ENCODE measurements at places on chromosomes 5 and 9.

DNA sequence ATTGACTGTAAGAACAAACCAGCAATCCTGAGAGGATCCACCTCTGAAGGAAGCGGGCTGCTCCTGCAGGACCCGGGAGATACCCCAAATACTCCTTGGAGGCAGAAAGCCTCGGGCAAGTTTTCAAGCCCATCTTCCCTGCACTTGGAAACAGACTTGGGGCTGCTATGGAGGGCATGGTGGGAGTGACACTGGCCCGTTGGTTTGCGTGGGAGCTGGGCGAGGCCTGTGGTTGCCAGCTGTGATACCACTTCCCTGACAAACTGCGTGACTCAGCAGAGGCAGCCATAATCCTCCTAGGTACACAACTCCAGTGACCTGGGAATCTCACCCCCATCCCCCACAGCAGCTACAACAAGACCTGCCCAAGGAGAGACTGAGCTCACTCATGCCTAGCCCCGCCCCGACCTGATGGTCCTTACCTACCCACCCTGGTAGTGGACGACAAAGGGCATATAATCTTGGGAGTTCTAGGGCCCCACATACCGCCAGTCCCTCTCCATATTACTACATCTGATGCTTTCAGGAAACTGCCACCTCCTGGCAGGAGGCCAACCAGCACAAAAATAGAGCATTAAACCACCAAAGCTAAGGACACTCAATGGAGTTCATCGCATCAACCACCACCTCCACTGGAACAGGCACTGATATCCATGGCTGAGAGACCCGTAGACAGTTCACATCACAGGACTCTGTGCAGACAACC lies 38.1 kb upstream of the VLDLR start:
- DNase-seq = no peak

- no peak for DNase-seq
Measured at GRCh38 chr9:87107072-87107471, 159.8 kb upstream of the GAS1 start.

GRCh38 chr5:115461506-115462290 lies 82.9 kb downstream of the FEM1C start:
- no peak for DNase-seq

DNA sequence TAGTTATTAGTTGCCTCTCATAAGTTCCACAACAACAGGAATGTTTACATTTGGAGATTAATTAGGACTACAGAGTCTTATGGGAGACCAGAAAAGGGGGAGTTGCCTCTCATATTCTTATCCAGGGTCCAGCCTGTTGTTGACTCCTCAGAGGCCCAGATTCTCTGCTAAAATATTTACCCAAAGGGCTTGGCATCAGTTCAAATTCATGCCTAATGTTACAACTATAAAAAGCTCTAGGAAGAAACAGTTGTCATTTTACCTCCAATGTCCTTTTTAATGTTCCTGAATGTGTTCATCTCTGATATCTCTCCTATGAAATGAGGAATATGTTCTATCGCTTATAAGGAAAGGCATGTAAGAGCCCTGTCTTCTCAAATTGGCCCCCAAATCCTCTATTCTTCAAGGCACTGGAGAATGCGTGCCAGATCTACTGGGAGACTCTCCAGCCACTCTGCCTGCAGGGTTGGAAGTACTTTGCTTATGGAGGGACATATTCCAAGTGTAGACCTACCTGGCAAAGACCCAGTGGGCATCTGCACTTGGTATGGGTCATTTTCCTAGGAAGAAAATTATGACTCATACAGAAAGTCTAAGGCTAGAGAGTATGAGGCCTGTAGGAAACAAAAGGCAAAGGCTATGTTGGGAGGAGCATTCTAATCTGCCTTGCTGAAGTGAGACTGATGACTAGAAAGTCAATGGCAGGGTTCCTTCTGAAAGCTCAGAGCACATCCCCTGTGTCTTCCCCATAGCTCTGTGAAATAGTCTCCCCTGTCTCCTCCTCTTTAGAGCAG lies 192.6 kb downstream of the ESM1 start:
- DNase-seq = peak; percentile 88

DNA sequence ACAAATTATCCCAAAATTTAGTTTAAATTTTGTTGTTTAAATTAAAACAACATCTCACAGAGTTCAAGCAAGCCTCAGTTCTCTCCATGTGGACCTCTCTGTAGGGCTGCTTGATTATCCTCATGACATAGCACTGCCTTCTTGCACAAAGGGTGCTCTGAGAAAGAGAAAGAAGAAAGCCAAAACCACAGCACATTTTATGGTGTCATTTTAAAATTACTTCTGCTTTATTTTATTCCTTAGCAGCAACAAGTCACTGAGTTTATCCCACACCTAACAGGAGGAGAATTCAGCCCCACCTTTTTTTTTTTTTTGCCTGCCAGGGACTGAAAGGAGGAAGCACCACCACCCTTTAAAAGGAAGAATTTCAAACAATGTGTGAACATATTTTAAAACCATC lies 12.8 kb upstream of the KCNV2 start:
- DNase-seq = no peak

- no peak for DNase-seq
Measured at GRCh38 chr5:72940082-72940481, 15.8 kb upstream of the FCHO2 start.

DNA sequence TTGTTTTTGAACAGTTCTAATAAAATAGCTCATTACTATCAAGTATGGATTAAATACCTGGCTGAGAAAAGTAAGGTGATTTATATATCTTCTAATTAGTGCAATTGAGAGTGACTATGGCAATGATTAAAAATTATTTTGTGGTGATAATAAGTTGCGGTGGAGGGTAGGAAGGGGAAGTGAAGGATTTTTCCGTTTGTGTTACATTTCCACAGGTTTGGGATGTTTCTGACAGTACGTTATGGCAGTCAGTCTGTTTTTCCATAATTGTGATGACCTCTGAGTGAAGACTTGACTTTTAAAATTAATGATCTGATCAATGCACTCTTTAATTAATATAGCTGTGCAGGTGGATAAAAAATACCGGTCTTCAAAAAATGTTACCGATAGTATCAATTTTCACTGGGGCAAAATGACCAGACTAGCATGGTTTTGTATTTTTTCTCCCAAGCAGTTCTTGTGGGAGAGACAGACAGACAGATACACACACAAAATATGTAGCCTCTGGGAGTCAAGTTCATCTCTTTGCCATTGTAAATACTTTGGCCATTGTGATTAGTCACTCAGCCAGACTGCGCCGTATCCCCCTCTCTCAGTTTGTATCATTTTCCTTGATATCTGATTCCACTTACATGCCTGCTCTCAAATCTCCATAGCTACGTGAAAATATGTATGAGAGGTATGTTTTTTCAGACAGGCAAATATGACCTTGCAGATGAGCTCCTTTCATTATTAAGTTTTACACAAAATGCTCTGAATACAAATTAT lies 60.2 kb downstream of the ARHGAP26 start:
- no peak for DNase-seq

- no peak for DNase-seq
Measured at GRCh38 chr9:130633336-130634190, 30.8 kb upstream of the PRDM12 start.

DNA sequence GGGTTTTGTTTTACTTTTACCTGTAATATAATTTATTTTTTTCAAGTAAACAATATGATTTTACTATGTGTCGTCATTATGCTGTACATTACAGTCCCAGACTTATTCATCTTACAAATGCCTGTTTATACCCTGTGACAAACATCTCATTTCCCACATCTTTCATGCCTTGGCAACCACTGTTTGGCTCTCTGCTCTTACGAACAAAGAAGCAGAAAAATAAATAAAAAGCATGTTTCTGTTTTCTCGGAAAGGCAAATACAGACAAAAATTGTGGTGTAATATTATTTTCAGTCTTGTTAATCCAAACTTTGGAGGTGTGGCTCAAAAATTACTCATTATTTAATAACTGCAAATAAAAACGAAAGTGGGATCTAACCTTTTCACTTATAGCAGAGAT lies 393.0 kb downstream of the CDH12 start:
- no peak for DNase-seq

DNA sequence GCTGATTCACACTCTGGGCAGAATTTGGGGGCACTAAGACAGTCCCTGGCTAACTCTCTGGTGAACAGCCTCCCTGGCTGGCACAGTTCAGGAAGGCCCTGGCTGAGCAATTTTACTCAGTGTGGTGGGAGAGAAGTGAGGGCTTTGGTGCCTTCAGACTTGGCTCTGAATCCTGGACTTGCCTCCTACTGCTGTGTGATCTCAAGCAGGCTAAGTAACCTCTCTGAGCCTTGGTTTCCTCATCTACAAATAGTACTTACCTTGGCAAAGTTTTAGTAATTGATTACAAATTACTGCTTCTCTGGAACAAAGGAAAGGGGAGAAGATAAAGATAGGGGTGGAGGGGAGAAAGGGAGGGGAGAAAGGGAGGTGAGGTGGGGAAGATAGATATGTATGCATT lies 153.8 kb downstream of the DROSHA start:
- DNase-seq = no peak

- DNase-seq = no peak
Measured at GRCh38 chr9:137502008-137502911, 43.1 kb upstream of the NSMF start.
